ENCODE measurements at places on chromosomes 4 and X. TPM values are rescaled to one million over a fixed set of nuclear protein-coding genes. Genes with fewer than 3 reads are reported as not detected.

GSX2 gene
- not detected for total RNA-seq

WNK3 gene
- total RNA-seq, result not detected

CORIN gene
- total RNA-seq, result not detected

USP51 gene
- total RNA-seq, result 0.65 TPM

SORBS2 gene
- 0.31 TPM for total RNA-seq

RPS6KA6 gene
- total RNA-seq, result 4.3 TPM

LPAR4 gene
- total RNA-seq, result not detected

LGI2 gene
- 0.15 TPM for total RNA-seq

TAF7L gene
- not detected for total RNA-seq

RRH gene
- total RNA-seq, result not detected

OTUD6A gene
- not detected for total RNA-seq

RGS12 gene
- 9.6 TPM for total RNA-seq

PF4V1 gene
- total RNA-seq, result not detected

GK2 gene
- total RNA-seq, result not detected

ADH1A gene
- total RNA-seq, result not detected

FAM9B gene
- not detected for total RNA-seq

SH3BGRL gene
- total RNA-seq, result 39.5 TPM

YIPF7 gene
- total RNA-seq, result not detected

SERPINA7 gene
- total RNA-seq, result not detected

Measured in A549 treated with CpdA at 1 μM for 4 hours (cell line).